ENCODE measurements at places on chromosomes 6 and 20. TPM values are rescaled to one million over a fixed set of nuclear protein-coding genes. Genes with fewer than 3 reads are reported as not detected.

The PLCB1 gene
- total RNA-seq: 2.2 TPM

- no peak overlapping the region for H3K4me3 ChIP-seq
- peak; percentile 27 for DNase-seq
- H3K36me3 ChIP-seq: no peaks in the 10 kb centered on the region
- H3K4me1 ChIP-seq: peaks cover 31% of the 10 kb centered on the region
Measured at GRCh38 chr20:45782890-45783289, 8.8 kb downstream of the WFDC3 start.

The CD24 gene
- 0.40 TPM for total RNA-seq

DNA sequence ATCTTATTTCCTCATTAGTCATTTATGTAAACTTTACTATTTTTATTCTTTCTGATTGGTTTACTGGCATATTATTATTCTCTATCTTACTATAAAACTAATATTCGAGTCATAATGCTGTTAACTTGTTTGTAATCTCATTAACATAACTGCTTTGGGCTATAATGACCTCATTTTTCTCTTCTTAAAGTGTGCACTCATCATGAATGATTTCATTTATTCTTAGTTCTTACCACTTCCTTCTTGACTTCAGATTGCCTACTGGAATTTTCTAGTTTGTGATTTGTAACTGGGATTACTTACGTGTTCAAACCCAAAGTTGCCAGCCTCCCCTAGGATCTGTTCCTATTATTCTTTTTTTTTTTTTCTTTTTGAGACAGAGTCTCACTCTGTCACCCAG lies 91.8 kb upstream of the TNFAIP3 start:
- H3K4me1 ChIP-seq: no peaks in the 10 kb centered on the region
- no peaks in the 10 kb centered on the region for H3K27me3 ChIP-seq
- no peaks in the 10 kb centered on the region for H3K36me3 ChIP-seq
- no peak overlapping the region for H3K27ac ChIP-seq

- peak; percentile 36 for DNase-seq
- peaks cover 71% of the 10 kb centered on the region for H3K27me3 ChIP-seq
- peaks cover 13% of the 10 kb centered on the region for H3K36me3 ChIP-seq
- peak within 1 kb of the TSS; percentile 60 for H3K4me3 ChIP-seq
- H3K27ac ChIP-seq: peak within 1 kb of the TSS; percentile 1
- H3K4me1 ChIP-seq: peaks cover 28% of the 10 kb centered on the region
Measured at GRCh38 chr20:43914311-43915210, at the start of gene TOX2. TOX2 (plus strand) TSS chr20:43914852; CDS start chr20:43914892, 40 bp downstream.

DNA sequence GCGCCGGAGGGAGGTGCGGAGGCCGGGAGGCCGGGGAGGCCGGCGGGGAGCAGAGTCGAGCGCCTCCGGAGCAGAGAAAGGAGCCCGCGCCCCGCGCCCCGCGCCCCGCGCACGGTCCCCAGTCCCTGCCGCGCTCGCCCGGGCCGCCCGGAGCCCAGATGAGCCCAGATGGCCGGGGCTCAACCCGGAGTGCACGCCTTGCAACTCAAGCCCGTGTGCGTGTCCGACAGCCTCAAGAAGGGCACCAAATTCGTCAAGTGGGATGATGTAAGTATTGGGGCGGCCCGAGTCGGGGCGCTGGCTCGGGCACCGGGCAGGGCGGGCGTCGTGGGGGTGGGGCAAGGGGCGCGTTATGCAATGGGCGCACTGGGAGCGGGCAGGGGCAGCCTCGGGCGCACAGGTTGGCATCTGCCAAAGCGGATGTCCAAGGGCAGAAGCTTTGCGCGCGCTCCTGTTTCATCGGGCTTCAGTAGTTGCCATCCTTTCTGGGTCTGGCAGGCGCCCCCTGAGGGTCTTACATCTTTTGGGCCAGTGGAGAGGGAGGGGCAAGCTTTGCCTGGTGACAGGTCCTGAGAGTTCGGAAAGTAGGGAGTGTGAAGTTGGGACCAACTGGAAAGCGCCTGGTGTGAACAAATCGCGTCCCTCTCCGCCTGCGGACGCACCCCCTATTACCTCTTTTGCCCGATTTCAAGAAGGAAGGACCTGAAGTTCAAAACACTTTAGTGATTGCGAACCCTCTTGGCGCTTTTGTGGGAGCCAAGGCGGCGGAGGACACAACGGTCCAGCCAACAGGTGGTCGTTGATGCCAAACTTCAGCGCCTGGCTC lies 631 bp downstream of the PLCB1 start:
- H3K36me3 ChIP-seq: no peaks in the 10 kb centered on the region
- peak overlapping the region; percentile 63 for H3K4me3 ChIP-seq
- H3K27me3 ChIP-seq: peaks cover 51% of the 10 kb centered on the region
- H3K4me1 ChIP-seq: peaks cover 22% of the 10 kb centered on the region
- H3K27ac ChIP-seq: no peak overlapping the region

GRCh38 chr6:158068156-158068892 lies 86.7 kb downstream of the SYNJ2 start:
- no peak overlapping the region for H3K27ac ChIP-seq
- H3K36me3 ChIP-seq: peaks cover 55% of the 10 kb centered on the region
- no peak for DNase-seq
- peaks cover 50% of the 10 kb centered on the region for H3K4me1 ChIP-seq

The PRPH2 gene
- not detected for total RNA-seq

The LMBRD1 gene
- total RNA-seq: 30.7 TPM

The PMEPA1 gene
- total RNA-seq: 0.76 TPM

- H3K27me3 ChIP-seq: peaks cover 1% of the 10 kb centered on the region
- no peak overlapping the region for H3K27ac ChIP-seq
- no peaks in the 10 kb centered on the region for H3K36me3 ChIP-seq
- DNase-seq: no peak
- no peak overlapping the region for H3K4me3 ChIP-seq
- H3K4me1 ChIP-seq: peaks cover 42% of the 10 kb centered on the region
Measured at GRCh38 chr20:8152183-8152582, 20.1 kb downstream of the PLCB1 start.

The TGM3 gene
- total RNA-seq: not detected

The OTOR gene
- total RNA-seq: not detected

DNA sequence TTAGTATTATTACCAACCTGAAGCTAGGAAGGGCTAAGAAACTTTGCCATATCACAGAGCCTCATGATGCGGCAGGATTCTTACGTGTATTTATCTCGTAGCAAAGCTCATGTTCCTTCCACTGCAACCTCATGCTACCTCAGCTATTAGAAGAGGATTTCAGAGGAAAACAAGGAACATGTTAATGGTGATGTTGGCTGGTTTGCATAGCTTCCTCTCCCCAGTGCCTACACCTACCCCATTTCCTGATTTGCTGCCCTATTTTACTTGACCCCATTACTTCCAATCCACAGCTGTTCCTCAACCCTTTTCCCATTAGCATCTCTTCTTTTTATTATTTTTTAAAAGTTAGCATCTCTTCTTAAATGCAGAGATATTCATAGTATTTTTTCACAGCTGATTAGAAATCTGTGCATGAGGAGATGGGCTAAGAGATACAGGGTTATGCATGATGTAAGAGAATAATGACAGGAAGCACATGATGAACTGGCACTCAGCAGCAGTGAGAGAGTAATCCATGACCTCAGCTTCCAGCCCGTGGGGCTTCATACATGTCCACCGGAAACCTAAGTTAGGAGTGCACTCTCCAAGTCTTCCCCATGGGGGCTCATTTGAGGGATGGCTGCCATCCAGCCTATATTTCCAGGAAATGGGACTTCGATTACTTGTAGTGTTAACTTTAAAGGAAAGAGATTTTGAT lies 106.1 kb upstream of the ASF1A start:
- H3K27me3 ChIP-seq: no peaks in the 10 kb centered on the region
- H3K36me3 ChIP-seq: peaks cover 14% of the 10 kb centered on the region
- peak; percentile 37 for DNase-seq
- H3K4me1 ChIP-seq: peaks cover 21% of the 10 kb centered on the region
- peak overlapping the region; percentile 58 for H3K27ac ChIP-seq
- H3K4me3 ChIP-seq: no peak overlapping the region

DNA sequence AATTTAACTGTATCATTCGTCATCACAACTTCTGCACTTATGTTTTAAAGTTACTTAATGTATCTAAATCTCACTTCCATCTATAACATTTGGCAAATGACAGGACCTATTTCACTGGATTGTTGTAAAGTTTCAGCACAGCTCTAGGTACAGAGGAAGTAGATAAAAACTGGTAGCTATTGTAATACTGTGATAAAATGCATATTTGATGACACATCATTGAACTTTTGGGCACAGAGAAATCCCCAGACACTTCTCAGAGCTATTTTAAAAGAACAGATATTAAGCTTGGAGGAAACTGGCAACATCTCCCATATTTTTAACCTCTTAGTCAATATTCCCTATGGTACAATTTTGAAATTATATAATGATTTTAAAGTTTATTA lies 138.7 kb downstream of the RFPL4B start:
- no peaks in the 10 kb centered on the region for H3K27me3 ChIP-seq
- no peaks in the 10 kb centered on the region for H3K36me3 ChIP-seq
- no peaks in the 10 kb centered on the region for H3K4me1 ChIP-seq

All from activated CD4-positive, alpha-beta memory T cell treated with anti-CD3 and anti-CD28 coated beads, Interleukin-2, amount 10 ng/mL, durations not matched to agents 7 days and 5 days (primary cell).